ENCODE measurements at places on chromosomes 7 and 10. TPM values are rescaled to one million over a fixed set of nuclear protein-coding genes. Genes with fewer than 3 reads are reported as not detected.

DNA sequence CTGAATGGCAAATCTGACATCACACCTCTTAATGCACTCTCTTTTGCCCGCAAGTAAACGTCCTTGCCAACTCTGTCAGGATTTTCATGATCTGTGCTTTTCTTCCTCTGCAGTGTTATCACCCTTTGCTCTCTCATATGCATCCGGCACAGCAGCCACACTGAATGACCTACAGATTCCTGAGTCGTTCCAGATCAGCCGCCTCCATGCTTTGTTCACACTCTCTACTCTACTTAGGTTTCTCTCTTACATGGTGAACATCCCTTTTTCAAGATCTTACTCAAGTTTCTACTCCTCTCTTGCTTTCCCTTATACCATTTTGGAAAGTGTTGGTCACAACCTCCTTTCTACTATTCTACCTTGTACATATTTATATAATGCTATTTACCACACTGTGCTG, 127.7 kb upstream of the AOAH start:
- H3K4me3 ChIP-seq, result peak overlapping the region; percentile 4
- peaks cover 44% of the 10 kb centered on the region for H3K36me3 ChIP-seq

- H3K36me3 ChIP-seq, result peaks cover 24% of the 10 kb centered on the region
- peaks cover 12% of the 10 kb centered on the region for H3K4me1 ChIP-seq
- no peak overlapping the region for H3K4me3 ChIP-seq
- no peaks in the 10 kb centered on the region for H3K27me3 ChIP-seq
- no peak for DNase-seq
Measured at GRCh38 chr10:11950325-11951018, 92.1 kb downstream of the UPF2 start.

- no peak for DNase-seq
- H3K4me1 ChIP-seq, result no peaks in the 10 kb centered on the region
- H3K36me3 ChIP-seq, result no peaks in the 10 kb centered on the region
- no peaks in the 10 kb centered on the region for H3K27me3 ChIP-seq
- H3K4me3 ChIP-seq, result no peak overlapping the region
Measured at GRCh38 chr10:34213193-34213804, 601.8 kb downstream of the PARD3 start.

- no peak overlapping the region for H3K27ac ChIP-seq
- H3K4me1 ChIP-seq, result no peaks in the 10 kb centered on the region
- H3K4me3 ChIP-seq, result no peak overlapping the region
- no peak for DNase-seq
Measured at GRCh38 chr7:18458830-18459229, 36.7 kb upstream of the HDAC9 start.

DNA sequence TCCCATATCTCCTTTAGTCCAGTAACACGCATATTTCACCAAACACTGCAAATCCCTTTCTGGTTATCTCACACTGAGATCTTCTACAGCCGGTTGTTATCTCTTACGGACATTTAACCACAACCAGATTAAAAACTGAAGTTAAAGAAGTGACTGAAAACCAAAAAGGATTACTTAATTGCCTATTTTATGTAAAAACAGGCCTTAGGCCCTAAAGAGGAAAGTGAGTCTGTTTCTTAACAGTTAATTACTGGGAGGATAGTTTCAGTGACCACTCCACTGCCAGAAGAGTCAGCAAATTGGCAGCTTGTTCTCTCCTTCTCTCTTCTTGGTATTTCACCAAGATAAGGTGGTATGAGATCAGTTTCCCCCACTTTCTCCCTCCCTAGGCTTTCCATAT, 161.9 kb upstream of the MEOX2 start:
- no peak overlapping the region for H3K27ac ChIP-seq
- H3K4me3 ChIP-seq, result no peak overlapping the region
- H3K36me3 ChIP-seq, result no peaks in the 10 kb centered on the region
- no peaks in the 10 kb centered on the region for H3K4me1 ChIP-seq

DNA sequence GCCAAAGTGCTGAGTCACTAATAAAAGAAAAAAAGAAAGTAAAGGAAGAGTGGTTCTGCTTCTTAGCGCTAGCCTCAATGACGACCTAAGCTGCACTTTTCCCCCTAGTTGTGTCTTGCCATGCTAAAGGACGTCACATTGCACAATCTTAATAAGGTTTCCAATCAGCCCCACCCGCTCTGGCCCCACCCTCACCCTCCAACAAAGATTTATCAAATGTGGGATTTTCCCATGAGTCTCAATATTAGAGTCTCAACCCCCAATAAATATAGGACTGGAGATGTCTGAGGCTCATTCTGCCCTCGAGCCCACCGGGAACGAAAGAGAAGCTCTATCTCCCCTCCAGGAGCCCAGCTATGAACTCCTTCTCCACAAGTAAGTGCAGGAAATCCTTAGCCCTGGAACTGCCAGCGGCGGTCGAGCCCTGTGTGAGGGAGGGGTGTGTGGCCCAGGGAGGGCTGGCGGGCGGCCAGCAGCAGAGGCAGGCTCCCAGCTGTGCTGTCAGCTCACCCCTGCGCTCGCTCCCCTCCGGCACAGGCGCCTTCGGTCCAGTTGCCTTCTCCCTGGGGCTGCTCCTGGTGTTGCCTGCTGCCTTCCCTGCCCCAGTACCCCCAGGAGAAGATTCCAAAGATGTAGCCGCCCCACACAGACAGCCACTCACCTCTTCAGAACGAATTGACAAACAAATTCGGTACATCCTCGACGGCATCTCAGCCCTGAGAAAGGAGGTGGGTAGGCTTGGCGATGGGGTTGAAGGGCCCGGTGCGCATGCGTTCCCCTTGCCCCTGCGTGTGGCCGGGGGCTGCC, at the start of gene IL6:
Gene IL6, plus strand, starts transcription at position 294 of the 807 bp plus-strand sequence. Its CDS starts 63 bp downstream, at position 357.
- H3K27ac ChIP-seq, result no peak within 1 kb of the TSS
- no peak for DNase-seq
- peaks cover 48% of the 10 kb centered on the region for H3K4me1 ChIP-seq
- peaks cover 29% of the 10 kb centered on the region for H3K27me3 ChIP-seq
- no peaks in the 10 kb centered on the region for H3K36me3 ChIP-seq

- peaks cover 7% of the 10 kb centered on the region for H3K4me1 ChIP-seq
- H3K27me3 ChIP-seq, result no peaks in the 10 kb centered on the region
- no peak overlapping the region for H3K27ac ChIP-seq
- DNase-seq, result no peak
Measured at GRCh38 chr7:1123715-1124114, 35.8 kb downstream of the GPER1 start.

GRCh38 chr7:150996376-150997074, 5.7 kb downstream of the NOS3 start:
- DNase-seq, result no peak
- H3K27ac ChIP-seq, result no peak overlapping the region
- peaks cover 1% of the 10 kb centered on the region for H3K36me3 ChIP-seq

DLX5 gene
- total RNA-seq, result not detected

LIPF gene
- not detected for total RNA-seq

- H3K4me3 ChIP-seq, result no peak overlapping the region
- peaks cover 29% of the 10 kb centered on the region for H3K36me3 ChIP-seq
- H3K4me1 ChIP-seq, result peaks cover 49% of the 10 kb centered on the region
Measured at GRCh38 chr7:127745445-127745844, 93.5 kb downstream of the SND1 start.

LMTK2 gene
- total RNA-seq, result 14.9 TPM

DNA sequence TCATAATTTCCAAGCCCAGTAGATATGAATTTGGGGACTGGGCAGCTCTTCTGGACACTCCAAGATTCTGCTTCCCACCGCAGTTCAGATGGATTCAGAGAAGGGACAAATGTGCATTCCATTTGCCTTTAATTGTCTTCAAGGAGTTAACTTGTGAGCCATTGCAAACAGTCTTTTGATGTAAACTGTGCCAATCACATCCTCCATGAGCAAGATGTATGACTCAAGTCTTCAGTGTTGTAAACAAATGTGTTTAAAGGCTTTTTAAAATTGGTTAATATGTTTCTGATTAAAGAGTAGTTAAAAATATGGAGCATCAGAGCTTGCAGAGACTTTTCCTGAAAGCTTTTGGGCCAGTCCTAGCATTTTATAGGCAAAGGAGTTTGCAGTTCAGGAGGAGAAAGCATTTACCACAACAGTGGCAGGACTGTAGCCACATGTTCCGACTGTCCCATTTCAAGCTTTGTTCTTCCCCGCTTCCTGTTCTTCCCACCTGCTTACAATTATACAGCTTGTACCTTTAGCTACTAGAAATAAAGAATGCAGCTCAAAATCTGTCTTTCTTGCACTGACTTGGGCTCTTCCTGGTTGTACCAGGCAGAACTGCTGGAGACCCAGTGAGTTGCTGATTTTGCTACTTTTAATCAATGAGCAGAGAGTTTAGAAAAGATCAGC, 6.2 kb downstream of the SLC18A2 start:
- no peak overlapping the region for H3K27ac ChIP-seq
- peaks cover under 1% of the 10 kb centered on the region for H3K4me1 ChIP-seq
- peaks cover 34% of the 10 kb centered on the region for H3K27me3 ChIP-seq
- no peak for DNase-seq

GRCh38 chr10:132397036-132397541, at the start of gene PWWP2B:
Gene PWWP2B (plus strand): TSS chr10:132397200. CDS start chr10:132397227, 27 bp downstream.
- peak; percentile 61 for DNase-seq
- H3K4me1 ChIP-seq, result peaks cover 8% of the 10 kb centered on the region
- H3K36me3 ChIP-seq, result peaks cover 2% of the 10 kb centered on the region
- H3K27ac ChIP-seq, result peak within 1 kb of the TSS; percentile 79
- H3K27me3 ChIP-seq, result peaks cover 4% of the 10 kb centered on the region

DNA sequence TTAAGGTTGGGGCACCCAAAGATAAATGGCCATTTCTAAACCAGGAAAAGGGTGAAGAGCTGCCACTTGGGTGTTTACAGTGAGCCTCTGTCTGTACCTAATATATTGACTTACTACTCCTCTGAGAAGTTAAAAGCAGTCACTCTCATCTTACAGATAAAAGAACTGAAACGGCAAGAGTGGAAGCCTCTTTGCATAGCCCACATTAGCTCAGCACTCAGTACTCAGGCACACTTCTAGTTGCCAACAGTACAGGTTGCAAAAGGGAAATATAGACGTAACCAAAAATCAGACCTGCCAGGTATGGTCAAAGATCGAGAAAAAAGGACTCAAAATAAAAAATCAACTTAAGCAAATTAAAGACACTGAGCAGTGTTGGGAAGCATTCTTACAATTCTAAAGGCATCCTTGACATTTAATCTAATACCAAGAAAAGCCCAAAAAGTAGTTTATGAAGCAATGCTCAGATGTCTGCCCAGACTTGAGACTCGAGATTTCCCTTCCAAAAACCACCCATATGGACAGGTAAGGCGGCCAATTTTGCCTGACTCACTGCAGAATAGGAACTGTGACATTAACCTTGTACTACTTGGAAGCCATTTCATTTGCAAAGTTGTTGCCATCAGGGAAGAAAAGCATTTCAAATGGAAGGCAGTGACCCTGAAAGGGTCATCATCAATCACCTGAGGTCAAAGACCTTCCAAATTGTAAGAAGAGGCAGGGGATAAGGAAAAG, 139.3 kb downstream of the SLC25A13 start:
- no peak overlapping the region for H3K4me3 ChIP-seq
- peaks cover 2% of the 10 kb centered on the region for H3K36me3 ChIP-seq
- DNase-seq, result no peak
- no peaks in the 10 kb centered on the region for H3K4me1 ChIP-seq
- no peaks in the 10 kb centered on the region for H3K27me3 ChIP-seq

GRCh38 chr7:30694218-30694745, 12.0 kb upstream of the CRHR2 start:
- H3K27me3 ChIP-seq, result peaks cover 6% of the 10 kb centered on the region
- H3K4me1 ChIP-seq, result peaks cover 16% of the 10 kb centered on the region
- no peak overlapping the region for H3K4me3 ChIP-seq
- no peak for DNase-seq
- H3K27ac ChIP-seq, result no peak overlapping the region
- no peaks in the 10 kb centered on the region for H3K36me3 ChIP-seq

MNX1 gene
- not detected for total RNA-seq

DNA sequence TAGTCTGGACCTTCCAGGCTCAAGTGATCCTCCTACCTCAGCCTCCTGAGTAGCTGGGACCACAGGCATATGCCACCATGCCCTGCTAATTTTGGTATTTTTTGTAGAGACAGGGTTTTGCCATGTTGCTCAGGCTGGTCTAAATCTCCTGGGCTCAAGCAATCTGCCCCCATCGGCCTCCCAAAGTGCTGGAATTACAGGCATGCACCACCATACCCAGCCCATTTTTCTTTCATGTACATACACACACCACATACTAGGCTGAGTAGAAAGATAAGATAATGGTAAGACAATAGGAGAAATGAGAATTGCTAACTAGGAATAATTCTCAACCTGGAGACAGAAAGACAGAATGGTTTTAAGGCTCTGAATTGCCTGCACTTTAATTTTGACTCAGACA, 83.8 kb downstream of the CPEB3 start:
- no peaks in the 10 kb centered on the region for H3K27me3 ChIP-seq
- no peak overlapping the region for H3K4me3 ChIP-seq
- peaks cover 3% of the 10 kb centered on the region for H3K36me3 ChIP-seq

- H3K36me3 ChIP-seq, result no peaks in the 10 kb centered on the region
- H3K4me3 ChIP-seq, result peak overlapping the region; percentile 54
- no peak for DNase-seq
- no peak overlapping the region for H3K27ac ChIP-seq
- peaks cover 8% of the 10 kb centered on the region for H3K4me1 ChIP-seq
- H3K27me3 ChIP-seq, result peaks cover 34% of the 10 kb centered on the region
Measured at GRCh38 chr7:120272261-120272660, 714 bp upstream of the KCND2 start.

DNA sequence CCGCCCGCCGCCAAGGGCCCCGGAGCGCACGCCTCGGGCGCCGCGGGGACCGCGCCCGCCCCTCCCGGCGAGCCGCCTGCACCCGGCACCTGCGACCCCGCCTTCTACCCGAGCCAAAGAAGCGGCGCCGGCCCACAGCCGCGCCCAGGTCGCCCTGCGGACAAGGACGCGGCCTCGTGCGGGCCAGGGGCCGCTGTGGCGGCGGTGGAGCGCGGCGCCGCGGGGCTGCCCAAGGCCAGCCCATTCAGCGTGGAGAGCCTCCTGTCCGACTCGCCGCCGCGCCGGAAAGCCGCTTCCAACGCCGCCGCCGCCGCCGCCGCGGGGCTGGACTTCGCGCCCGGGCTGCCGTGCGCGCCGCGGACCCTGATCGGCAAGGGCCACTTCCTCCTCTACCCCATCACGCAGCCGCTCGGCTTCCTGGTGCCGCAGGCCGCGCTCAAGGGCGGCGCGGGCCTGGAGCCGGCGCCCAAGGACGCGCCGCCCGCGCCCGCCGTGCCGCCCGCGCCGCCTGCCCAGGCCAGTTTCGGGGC, 3.5 kb downstream of the UNCX start:
- DNase-seq, result no peak
- no peak overlapping the region for H3K4me3 ChIP-seq
- peaks cover 11% of the 10 kb centered on the region for H3K4me1 ChIP-seq

- no peaks in the 10 kb centered on the region for H3K27me3 ChIP-seq
- H3K36me3 ChIP-seq, result peaks cover 21% of the 10 kb centered on the region
- no peak for DNase-seq
- H3K4me1 ChIP-seq, result peaks cover 47% of the 10 kb centered on the region
Measured at GRCh38 chr10:63525021-63525420, 3.8 kb downstream of the REEP3 start.

GRCh38 chr7:115844857-115845256, 185.7 kb downstream of the TFEC start:
- no peak overlapping the region for H3K4me3 ChIP-seq
- no peaks in the 10 kb centered on the region for H3K36me3 ChIP-seq
- no peaks in the 10 kb centered on the region for H3K27me3 ChIP-seq
- no peak for DNase-seq
- no peaks in the 10 kb centered on the region for H3K4me1 ChIP-seq

HKDC1 gene
- total RNA-seq, result 0.05 TPM

CYP3A4 gene
- total RNA-seq, result not detected

SEMA3D gene
- 0.60 TPM for total RNA-seq

Data from activated T-helper 1 cell treated with anti-CD3 and anti-CD28 coated beads, Interleukin-12 subunit alpha, Interleukin-12 subunit beta, Interleukin-2, Interleukin-4 antibody, amounts not matched to agents 30 ng/mL and 10 ng/mL and 1 ng/mL, durations not matched to agents 14 hours and 24 hours and 36 hours (primary cell).